ENCODE measurements at places on chromosomes 3 and 15. TPM values are rescaled to one million over a fixed set of nuclear protein-coding genes. Genes with fewer than 3 reads are reported as not detected.

CPNE4 gene
- total RNA-seq = not detected

PRR20G gene
- not detected for total RNA-seq

P3H2 gene
- 17.9 TPM for total RNA-seq

KCNAB1 gene
- total RNA-seq = 4.2 TPM

SNTN gene
- not detected for total RNA-seq

GRCh38 chr3:45317710-45318109 lies 70.7 kb upstream of the LARS2 start:
- DNase-seq = no peak

DNA sequence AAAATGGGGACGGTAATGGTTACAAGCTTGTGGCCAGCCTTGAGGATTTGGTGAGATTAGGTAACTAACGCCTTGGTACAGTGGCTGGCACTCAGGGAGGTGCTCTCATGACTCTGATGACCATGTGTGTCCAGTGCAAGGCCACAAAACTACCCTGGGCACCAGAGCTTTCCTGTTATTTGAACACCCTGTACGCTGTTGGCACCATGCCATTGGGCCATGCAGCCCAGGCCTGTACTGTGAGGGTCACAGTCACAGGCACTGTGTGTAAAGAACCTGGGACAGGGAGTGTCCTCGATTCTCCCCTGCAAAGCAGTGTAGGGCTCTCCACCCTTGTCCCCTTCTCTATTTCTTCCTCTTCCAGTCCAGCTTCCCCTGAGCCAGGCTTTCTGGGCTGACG lies 6.3 kb downstream of the TMEM43 start:
- DNase-seq = no peak

DNA sequence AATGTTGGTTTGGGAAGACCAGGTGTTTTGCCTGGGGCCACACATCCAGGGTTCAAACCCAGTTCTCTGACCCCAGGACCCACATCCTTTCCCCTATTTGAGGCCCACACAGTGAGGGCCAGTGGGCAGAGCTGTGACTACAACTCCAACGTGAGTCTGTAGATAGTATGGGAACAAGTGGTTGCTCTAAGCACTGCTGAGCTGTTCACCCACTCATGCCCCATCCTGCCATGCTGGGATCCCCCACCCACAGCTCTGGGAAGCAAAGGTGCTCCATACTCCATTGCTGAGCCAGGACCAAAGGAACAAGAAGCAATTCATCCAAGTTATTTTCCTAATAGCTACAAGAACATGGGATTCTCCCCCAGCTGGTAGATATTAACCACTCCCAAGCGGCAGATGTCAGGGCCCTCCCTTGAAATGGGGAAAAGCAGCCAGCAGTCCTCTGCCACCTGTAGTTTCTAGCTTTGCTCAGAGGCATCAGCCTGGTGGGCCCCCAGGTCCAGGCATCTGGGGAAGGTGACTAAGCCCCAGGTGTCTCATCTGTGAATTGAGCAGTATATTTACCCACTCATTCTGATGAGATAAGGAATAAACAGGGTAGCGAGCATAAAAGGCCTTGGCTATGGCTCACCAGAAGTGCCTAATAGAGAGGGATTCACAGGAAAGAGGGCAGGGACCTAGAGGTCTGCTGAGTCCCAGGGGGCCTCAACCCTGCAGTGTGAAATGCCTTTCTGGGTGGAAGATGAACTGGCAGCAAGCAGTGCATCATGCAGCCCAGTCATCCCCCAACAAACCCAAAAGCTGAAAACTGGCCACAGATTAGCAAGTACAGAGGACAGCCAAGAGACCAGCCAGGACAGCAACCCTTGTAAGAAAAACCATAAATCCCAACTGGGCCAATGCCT lies 33.4 kb downstream of the POC1A start:
- DNase-seq = no peak

- no peak for DNase-seq
Observed at GRCh38 chr3:175146258-175146657, 287.1 kb downstream of the NAALADL2 start.

- DNase-seq = no peak
Observed at GRCh38 chr15:39429898-39430357, 151.0 kb upstream of the THBS1 start.

- no peak for DNase-seq
Observed at GRCh38 chr3:193704431-193704830, 111.4 kb downstream of the OPA1 start.

- DNase-seq = peak; percentile 45
Observed at GRCh38 chr3:52231502-52232278, 6.2 kb upstream of the TLR9 start.

DNA sequence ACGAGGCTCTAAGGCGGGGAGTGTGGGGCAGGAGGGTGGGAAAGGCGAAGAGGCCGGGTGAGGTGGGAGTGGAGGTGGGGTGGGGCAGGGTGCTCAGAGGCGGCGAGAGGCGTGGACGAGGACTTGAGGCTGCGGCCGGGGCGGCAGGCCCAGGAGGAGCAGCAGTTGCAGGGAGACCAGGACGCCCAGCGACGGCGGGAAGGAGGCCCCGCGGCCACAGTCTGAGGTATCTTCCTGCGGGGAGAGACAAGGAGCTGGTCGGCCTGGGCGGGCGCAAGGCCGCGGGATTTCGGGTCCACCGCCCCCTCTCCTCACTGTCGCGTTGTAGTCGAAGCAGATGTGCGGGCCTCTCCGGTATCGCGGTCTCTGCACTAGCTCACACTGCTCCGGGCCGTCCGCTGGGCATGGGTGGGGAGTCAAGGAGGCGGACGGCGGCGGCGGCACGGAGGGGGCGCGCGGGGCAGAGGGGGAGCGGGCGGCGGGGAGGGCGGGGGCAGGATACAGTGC lies 5.3 kb upstream of the TMEM115 start:
- no peak for DNase-seq

- DNase-seq = no peak
Observed at GRCh38 chr3:185399737-185400667, 37.1 kb downstream of the MAP3K13 start.

Measured in tibial nerve (tissue), 4 donors.